ENCODE measurements at places on chromosomes 11 and 22. TPM values are rescaled to one million over a fixed set of nuclear protein-coding genes. Genes with fewer than 3 reads are reported as not detected.

The ANKK1 gene
- total RNA-seq, result 0.72 TPM

The OR52E8 gene
- total RNA-seq, result not detected

The PHLDA2 gene
- total RNA-seq, result 45.0 TPM

The IRAG1 gene
- total RNA-seq, result 3.2 TPM

The NXPE1 gene
- not detected for total RNA-seq

The TEX12 gene
- 0.16 TPM for total RNA-seq

The SAA2 gene
- 19.0 TPM for total RNA-seq

The RIC3 gene
- 4.7 TPM for total RNA-seq

The CARD16 gene
- total RNA-seq, result 14.0 TPM

The TMEM135 gene
- 14.3 TPM for total RNA-seq

The TPH1 gene
- 0.08 TPM for total RNA-seq

The INPP5J gene
- total RNA-seq, result 1.5 TPM

The ABCG4 gene
- 0.52 TPM for total RNA-seq

The MACROD1 gene
- 22.9 TPM for total RNA-seq

The NXPE2 gene
- total RNA-seq, result not detected

The UBE4A gene
- total RNA-seq, result 23.6 TPM

The VPREB3 gene
- 0.84 TPM for total RNA-seq

The HPX gene
- 0.64 TPM for total RNA-seq

The RAB39A gene
- total RNA-seq, result not detected

The GLB1L2 gene
- 2.2 TPM for total RNA-seq

The GNG3 gene
- not detected for total RNA-seq

The ROBO3 gene
- total RNA-seq, result 2.6 TPM

The WNT7B gene
- 8.4 TPM for total RNA-seq

The IFITM10 gene
- total RNA-seq, result 0.96 TPM

The PRRG4 gene
- 36.9 TPM for total RNA-seq

The NLRP10 gene
- total RNA-seq, result not detected

The GAS2 gene
- 1.2 TPM for total RNA-seq

The LIPT2 gene
- 2.4 TPM for total RNA-seq

The OR11H1 gene
- not detected for total RNA-seq

Measured in esophagus mucosa (tissue), 1 donor.